ENCODE measurements at places on chromosomes 5 and 9.

- DNase-seq, result no peak
These were observed 155.5 kb upstream of the GRIN3A start for GRCh38 chr9:101893661-101894646.

GRCh38 chr5:57447658-57448057 is 35.0 kb downstream of the ACTBL2 start:
- DNase-seq, result no peak

GRCh38 chr5:37836235-37836591 is 3.6 kb downstream of the GDNF start:
- DNase-seq, result no peak

- no peak for DNase-seq
These were observed 1704.8 kb upstream of the CDH9 start for GRCh38 chr5:28743025-28743715.

- no peak for DNase-seq
These were observed 7.0 kb upstream of the WHRN start for GRCh38 chr9:114511978-114512874.

DNA sequence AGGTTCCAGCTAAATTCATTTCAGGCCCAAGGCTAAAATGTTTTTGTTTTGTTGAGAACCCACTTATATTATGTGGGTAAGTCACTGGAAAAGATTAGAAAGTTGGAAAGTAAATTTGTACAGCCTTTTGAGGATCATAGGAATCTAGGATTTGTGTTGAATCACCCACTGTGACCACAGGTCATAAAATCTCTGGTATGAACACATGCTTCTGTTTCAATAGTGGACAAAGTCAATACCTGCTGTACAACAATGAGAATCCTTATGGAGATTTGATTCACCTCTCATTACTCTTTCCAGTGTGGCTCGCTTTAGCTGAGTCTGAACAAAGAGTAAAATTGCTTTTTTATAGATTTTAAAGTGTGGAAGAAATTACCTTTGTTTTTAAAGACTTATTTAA is 369.5 kb downstream of the TMEM167A start:
- DNase-seq, result no peak

- DNase-seq, result no peak
These were observed 428.8 kb downstream of the CHSY3 start for GRCh38 chr5:130333089-130333488.

GRCh38 chr9:114224247-114224610 is 68.9 kb downstream of the COL27A1 start:
- DNase-seq, result no peak

- no peak for DNase-seq
These were observed 66.8 kb upstream of the NEURL1B start for GRCh38 chr5:172573986-172574870.

DNA sequence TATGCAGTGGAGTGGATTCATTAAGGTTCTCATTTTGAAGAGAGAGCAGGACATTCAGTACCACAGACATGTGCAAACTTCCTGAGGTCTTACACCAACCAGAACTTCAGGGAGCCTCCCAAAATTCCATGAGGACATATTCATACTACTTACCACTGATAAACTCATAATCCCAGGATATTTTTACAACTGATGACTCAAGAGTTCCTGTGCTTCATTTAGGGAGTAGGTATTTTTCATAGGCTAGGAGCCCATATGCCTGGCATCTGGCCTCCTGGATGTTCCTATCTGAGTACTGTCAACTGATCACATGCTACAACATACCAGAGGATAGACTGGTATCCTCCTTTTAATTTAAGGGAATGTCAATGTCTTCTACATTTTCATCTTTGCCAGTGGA is 578.0 kb downstream of the EFNA5 start:
- no peak for DNase-seq

- DNase-seq, result no peak
These were observed 21.3 kb upstream of the NCS1 start for GRCh38 chr9:130150779-130151382.

GRCh38 chr9:132978451-132979131 is at the start of gene GFI1B:
TSS of gene GFI1B (plus strand) at chr9:132978694. CDS start at chr9:132986679, 7,985 bp downstream.
- DNase-seq, result no peak

DNA sequence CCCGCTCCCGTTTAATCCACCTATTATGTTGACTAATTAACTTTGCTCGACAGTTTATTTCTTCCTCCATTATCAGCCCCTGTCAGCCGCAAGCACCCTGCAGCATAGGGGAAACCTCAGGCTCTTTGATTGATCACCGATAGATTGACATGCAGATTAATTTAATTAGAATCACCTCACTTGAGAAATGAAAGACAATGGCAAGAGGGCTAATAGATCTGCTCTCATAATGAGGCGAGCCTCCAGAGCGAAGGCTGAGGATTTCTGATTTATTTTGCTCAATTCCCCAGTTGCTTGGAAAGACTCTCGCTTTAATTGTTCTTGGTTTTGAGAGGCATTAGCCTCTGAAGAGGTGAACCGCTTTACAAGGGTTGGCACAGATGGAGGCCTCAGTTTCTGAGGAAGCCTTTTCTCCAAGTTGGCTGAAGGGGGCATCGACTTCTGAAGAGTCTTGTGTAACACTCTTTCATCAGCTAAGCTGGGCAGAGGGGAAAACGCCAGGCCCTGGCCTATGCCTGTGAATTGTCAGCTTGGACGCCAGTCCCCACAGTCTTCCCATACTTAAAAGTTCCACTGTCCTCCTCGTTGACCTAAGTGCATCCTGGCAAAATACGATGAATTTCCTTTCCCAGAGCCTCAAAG is 275.4 kb downstream of the EBF1 start:
- no peak for DNase-seq

DNA sequence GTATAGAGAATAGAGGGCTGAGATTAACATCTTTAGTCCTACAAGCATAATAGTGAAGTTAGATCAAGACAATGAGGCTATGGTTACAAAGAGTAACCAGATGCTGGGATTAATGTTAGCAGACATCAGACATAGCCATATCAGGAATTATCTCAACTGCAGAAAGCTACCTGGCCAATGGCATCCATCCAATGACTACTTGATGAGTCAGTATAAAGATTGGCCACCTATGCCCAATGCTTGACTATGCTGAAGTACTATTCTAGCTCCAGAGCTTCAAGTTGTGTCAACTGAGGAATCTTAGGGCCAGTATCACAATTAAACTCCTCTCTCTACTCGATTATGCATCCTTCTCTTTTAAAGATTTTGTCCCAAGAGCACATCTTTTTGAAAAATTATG is 541.4 kb downstream of the PRELID2 start:
- no peak for DNase-seq

GRCh38 chr5:127042593-127042992 is 12.2 kb upstream of the MARCHF3 start:
- no peak for DNase-seq

GRCh38 chr5:178469011-178469974 is 120.9 kb downstream of the COL23A1 start:
- no peak for DNase-seq

DNA sequence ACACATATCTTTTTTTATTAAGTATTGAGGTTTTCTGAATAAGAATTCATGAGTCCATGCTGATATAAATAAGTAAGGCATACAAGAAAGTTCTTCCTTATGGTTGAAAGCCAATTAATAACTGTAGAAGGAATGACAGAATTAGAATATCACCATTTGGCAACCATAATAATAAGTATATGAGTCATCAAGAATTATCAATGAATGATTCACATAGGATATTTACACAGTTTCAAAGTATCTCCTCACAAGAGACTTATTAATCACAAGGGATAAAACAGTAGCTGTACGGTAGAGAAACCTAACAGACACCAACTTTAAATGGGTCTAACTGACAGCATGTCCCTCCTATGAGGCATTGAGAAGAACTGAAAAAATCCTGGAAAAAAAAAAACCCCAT is 161.6 kb downstream of the NR3C1 start:
- no peak for DNase-seq

- DNase-seq, result no peak
These were observed 1526.4 kb upstream of the NUDT12 start for GRCh38 chr5:105088961-105089360.

DNA sequence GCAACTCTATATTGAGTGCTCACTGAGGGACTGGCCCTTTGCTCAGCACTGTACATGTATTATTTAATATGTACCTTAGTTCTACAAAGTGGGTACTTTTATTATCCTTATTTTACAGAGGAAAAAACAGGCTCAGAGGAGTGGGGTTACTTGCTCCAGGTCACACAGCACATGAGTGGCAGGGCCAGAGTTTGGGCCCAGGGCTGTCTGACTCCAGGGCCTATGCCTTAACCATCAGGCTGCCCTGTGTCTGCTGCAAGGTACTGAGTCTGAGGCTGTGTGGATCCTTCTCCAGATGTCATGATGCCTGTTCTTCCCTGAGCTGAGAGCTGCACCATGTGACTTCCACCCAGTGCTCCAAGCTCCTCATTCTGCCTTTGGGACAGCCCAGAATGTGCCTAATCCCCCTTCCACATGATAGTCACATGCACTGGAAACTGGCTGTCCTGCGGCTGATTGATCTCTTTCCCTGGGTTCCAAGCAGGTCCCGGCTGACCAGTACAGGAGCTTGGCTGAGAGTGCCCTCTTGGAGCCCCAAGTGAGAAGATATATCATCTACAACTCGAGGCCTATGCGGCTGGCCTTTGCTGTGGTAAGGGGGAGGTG is 15.4 kb downstream of the TMEM268 start:
- no peak for DNase-seq

GRCh38 chr5:133838286-133838685 is 130.1 kb downstream of the C5orf15 start:
- no peak for DNase-seq

DNA sequence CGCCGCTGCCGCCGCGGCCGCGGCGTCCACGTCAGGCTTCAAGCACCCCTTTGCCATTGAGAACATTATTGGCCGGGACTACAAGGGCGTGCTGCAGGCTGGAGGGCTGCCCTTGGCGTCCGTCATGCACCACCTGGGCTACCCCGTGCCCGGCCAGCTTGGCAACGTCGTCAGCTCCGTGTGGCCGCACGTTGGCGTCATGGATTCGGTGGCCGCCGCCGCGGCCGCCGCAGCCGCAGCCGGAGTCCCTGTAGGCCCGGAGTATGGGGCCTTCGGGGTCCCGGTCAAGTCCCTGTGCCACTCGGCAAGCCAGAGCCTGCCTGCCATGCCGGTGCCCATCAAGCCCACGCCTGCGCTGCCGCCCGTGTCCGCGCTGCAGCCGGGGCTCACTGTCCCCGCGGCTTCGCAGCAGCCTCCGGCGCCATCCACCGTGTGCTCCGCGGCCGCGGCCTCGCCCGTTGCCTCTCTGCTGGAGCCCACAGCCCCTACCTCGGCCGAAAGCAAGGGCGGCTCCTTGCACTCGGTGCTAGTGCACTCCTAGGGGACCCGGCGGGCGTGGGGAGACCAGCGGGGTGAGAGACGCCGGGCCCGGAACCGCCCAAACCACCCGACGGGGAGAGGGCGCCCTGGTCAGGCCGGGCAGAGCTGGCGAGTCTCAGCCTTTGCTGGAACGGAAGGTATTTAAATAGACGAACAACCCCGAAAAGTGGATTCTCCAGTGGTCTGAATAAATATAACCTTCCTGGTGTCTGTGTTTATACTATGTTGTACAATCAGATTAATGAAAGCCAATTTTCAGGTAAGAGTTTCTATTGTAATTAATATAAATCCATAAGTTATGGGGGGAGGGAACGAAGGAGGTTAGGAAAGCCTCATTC is 1.2 kb downstream of the FOXB2 start:
- no peak for DNase-seq

GRCh38 chr5:146409054-146409671 is 38.0 kb upstream of the TCERG1 start:
- no peak for DNase-seq

DNA sequence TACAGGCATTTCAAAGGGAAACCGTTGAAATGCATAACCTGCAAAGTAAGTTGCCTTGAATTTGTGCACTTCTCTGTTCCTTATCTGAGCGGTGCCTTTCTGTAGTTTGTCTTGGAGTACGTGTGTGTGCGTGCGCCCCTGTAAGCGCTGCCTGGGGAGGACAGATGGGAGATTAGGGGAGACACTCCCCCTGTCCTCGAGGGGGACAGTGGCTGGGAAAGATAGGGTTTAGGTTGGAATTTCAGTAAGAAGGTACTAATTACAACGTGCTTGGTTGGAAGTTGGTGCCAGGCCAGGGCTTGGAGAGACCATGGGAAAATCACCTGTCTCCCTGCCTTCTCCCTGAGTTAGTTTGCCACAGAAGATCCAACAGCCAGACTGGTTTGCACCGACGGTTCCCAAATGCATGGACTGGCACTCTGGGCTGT is 73.2 kb downstream of the PIK3R1 start:
- DNase-seq, result no peak

DNA sequence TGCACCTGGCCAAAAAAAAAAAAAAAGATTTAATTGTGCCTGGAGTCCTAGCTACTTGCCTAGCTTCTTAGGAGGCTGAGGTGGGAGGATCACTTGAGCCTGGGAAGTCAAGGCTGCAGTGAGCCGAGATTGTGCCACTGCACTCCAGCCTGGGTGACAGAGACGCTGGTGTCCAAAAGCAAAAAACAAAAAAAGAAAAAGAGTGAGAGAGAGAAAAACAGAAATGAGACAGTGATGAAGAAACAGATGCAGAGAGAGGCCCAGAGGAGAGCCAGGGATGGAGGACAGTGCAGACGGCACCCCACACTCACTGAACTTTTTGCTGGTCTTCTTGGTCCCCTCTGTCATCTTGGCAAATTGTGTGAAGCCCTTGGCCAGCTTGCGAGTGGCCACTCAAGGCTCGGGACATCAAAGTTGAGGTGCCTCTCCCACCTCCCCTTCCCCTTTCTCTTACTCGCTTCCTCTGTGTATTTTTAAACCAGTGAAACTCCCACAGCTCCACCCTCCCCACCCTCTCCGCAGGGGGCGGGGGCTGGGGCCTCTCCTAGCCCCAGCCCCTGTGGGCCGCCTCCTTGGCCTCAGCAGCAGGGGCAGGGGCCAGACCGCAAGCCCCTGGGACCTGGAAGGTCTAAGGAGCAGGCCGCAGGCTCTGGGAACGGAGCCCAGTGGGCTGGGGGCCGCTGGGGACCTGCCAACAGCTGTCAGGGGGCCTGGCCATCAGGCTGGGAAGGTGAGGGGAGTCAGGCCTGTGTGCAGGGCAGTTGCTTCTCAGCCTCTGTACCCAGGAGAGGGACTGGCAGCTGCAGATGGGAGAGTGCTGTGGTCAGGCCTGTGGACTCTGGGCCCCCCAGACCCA is at the start of gene SH2D3C:
SH2D3C (minus strand) TSS at position 387 of the 856 bp plus-strand sequence; CDS start at position 348, 39 bp downstream.
- DNase-seq, result no peak

DNA sequence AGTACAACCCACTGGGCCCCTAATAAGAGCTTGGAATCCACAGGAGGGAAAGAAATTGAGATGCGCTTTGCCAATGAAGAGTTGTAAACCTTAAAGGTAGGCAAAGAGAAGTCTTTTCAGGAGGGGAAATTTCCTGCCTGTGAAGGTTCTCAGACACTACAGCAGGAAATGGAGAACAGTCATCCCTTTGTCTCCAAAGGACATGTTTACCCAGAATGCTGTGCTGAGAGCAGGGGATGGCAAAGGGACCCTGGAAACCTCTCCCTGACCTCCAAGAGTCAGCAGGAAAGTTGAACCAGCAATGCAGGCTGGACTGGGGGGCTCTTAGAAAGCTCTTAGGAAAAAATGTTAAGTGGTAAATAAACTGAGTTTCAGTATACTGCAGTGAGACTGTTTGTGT is 103.2 kb downstream of the AK8 start:
- no peak for DNase-seq

GRCh38 chr5:168362097-168362885 is 70.8 kb downstream of the WWC1 start:
- no peak for DNase-seq
